Activated CD4-positive, alpha-beta memory T cell treated with anti-CD3 and anti-CD28 coated beads for 36 hours (primary cell): ENCODE measurements at places on chromosomes 7 and 10. TPM values are rescaled to one million over a fixed set of nuclear protein-coding genes. Genes with fewer than 3 reads are reported as not detected.

DNA sequence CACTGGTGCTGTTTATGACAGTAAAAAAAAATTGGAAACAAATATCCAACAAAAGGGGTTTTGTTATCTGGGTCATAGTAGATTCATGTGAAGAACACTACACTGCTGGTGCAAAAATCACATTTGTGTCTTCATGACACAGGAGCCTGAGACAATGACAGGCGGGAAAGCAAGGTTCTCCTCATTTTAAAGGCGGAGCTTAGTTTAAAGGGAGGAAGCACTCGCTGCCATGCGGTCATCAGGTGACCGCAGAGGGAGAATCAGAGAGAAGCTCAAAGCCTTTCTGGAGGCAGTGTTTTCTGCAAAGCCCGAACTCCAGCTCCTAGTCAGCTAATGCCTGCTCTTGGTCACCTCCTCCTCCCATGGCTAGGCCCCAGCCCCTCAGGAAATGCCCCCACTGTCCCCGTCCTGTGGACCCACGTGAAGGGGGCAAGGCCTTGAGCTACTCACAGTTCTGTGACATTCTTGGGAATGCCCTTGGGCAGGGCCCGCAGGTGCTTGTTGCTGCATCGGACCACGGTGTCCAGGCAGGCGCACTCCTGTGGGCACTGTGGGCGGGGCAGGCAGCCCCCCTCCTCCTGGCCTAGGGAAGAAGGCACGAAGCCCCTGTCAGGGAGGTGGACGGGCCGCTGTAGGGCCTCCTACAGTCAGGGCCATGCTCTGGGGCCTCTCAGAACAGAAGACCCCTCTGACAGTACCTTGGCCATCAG lies 146.1 kb downstream of the SLIT1 start:
- no peak for DNase-seq

Gene PDZD7
- total RNA-seq, result 0.31 TPM

DNA sequence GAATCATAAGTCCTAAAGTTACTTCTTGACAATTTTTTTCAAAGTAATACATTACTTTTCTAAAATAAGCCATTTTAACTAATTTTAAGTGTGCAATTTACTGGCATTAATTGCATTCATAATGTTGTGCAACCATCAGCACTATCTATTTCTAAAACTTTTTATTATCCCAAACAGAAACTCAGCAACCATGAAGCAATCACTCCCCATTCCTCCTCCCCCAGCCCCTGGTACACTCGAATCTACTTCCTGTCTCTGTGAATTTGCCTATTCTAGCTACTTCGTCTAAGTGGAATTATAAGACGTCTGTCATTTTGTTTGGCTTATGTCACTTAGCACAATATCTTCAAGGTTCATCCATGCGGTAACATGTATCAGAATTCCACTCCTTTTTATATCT lies 84.9 kb downstream of the MKX start:
- no peak for DNase-seq

DNA sequence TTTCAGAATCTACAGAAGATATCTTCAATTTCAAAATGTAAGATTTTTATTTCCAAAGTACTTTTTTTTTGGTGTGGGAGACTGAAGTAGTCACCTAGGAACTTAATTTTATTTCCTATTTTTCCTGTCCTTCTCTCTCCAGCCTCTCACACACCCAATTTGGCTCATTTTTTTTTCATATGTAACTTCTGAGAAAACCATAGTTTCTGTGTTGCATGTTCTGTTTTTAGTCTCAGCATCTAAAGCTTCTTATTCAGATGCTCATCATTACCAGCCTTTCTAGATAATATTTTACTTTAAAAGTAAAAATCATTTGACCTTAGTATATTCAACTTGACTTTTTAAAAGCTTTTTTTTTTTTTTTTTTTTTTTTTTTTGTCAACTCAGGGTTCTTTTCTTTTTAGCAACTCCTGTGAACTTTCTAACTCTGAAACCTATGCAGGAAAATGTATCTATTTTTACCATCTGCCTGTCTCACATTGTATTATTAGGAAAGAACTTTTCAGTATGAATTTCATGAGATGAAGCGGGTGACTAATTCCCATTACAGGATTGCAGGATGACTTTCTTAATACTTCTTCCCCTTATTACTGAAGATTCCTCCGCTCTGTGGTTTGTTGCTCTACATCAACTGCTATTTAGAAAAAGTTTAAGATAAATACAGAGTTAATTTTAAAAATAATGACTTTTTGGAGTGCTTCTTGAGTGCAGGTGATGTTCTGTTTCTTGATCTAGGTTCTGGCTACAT lies 73.6 kb upstream of the LSM8 start:
- DNase-seq, result no peak
